Spleen (tissue), 13 donors: ENCODE measurements at places on chromosomes 13 and 19. TPM values are rescaled to one million over a fixed set of nuclear protein-coding genes. Genes with fewer than 3 reads are reported as not detected.

GRCh38 chr13:90709319-90709718 is 638.2 kb upstream of the MIR17HG start:
- no peak overlapping the region for H3K27ac ChIP-seq
- no peak overlapping the region for H3K4me3 ChIP-seq
- no peaks in the 10 kb centered on the region for H3K4me1 ChIP-seq

DNA sequence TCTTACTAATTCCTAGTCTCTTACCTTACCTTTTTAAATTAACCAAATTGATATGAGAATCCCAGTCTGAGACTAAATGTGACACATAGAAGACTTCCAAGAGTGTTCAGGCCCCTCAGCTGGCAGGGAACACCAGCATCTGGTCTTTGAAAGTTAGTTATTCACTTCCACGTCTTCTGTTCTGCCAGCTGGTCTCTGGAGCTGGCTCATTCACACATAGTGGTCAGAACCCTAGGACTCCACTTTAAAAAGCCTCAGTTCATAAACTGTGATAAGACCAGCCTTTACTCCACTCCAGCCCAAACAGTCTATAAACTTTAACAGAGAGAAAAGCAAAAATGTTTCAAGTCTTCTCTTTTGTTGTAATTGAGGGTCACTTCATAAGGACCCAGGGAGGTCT is 263.0 kb downstream of the DCT start:
- no peaks in the 10 kb centered on the region for H3K27me3 ChIP-seq
- no peaks in the 10 kb centered on the region for H3K4me1 ChIP-seq
- H3K36me3 ChIP-seq, result no peaks in the 10 kb centered on the region
- H3K4me3 ChIP-seq, result no peak overlapping the region

DNA sequence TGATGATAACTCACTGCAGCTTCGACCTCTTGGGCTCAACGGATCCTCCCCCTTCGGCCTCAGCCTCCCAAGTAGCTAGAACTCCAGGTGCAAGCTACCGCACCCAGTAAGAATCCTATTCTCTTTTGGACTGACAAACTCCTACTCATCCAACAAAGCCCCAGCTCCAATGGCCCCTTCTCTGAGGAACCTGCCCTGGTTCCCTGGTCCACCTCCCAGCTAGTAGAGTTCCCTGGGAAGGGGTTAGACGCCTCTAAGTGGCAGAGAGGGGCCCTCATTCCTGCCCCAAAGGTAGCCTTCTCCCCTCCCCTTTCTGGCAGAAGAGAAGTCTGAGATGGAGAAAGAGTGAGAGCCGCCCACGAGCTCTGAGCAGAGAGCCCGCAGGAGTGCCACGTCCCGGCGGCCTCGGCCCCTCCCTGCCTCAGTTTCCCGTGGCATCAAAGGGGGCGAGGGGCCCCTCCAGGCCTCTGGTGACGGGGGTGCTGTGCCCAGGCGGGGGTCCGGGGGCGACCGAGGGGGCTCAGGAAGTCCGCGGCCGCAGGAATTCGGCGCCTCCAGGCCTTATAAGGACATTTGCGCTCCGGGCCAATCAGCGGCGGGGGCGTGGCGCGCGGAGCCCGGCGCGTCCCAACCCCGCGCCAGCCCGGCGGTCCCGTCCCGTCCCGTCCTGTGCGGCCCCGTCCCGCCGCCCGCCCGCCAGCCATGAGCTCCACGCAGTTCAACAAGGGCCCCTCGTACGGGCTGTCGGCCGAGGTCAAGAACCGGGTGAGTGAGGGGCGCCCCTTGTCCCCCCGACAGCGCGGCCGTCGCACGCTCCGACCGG is at the start of gene CNN2:
TSS of gene CNN2 (plus strand) at position 649 of the 823 bp plus-strand sequence. CDS start at position 703, 54 bp downstream.
- H3K4me1 ChIP-seq, result peaks cover 77% of the 10 kb centered on the region
- peak within 1 kb of the TSS; percentile 87 for H3K4me3 ChIP-seq
- H3K27me3 ChIP-seq, result no peaks in the 10 kb centered on the region
- peak; percentile 95 for DNase-seq
- peak within 1 kb of the TSS; percentile 90 for H3K27ac ChIP-seq

GRCh38 chr19:4980067-4980466 is 11.2 kb downstream of the KDM4B start:
- no peaks in the 10 kb centered on the region for H3K36me3 ChIP-seq
- no peak overlapping the region for H3K27ac ChIP-seq
- H3K4me3 ChIP-seq, result no peak overlapping the region
- no peak for DNase-seq
- peaks cover 85% of the 10 kb centered on the region for H3K4me1 ChIP-seq

GRCh38 chr19:53795019-53795418 is 29.1 kb downstream of the NLRP12 start:
- H3K36me3 ChIP-seq, result no peaks in the 10 kb centered on the region
- no peak overlapping the region for H3K27ac ChIP-seq
- no peaks in the 10 kb centered on the region for H3K4me1 ChIP-seq
- no peak overlapping the region for H3K4me3 ChIP-seq
- H3K27me3 ChIP-seq, result no peaks in the 10 kb centered on the region

DNA sequence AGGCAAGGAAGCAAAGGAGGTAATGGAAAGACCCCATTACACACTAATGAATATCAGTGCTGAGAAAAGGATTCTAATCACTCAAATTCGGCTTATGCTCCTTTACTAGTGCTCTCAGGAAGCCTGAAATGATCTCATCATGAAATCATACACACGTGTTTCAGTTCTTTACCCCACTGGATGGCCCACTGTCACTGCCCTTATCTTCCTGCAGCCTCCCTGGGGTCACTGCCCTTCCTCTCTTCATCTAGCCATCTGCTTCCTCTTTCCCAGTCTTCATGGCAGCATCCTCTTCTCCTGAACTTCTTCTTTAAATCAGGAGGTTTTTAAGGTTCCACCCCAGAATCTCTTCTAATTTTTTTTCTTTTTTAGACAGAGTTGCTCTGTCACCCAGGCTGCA is 27.9 kb upstream of the EEF1AKMT1 start:
- H3K4me1 ChIP-seq, result peaks cover 2% of the 10 kb centered on the region
- H3K27me3 ChIP-seq, result no peaks in the 10 kb centered on the region
- H3K27ac ChIP-seq, result no peak overlapping the region
- no peak overlapping the region for H3K4me3 ChIP-seq

DNA sequence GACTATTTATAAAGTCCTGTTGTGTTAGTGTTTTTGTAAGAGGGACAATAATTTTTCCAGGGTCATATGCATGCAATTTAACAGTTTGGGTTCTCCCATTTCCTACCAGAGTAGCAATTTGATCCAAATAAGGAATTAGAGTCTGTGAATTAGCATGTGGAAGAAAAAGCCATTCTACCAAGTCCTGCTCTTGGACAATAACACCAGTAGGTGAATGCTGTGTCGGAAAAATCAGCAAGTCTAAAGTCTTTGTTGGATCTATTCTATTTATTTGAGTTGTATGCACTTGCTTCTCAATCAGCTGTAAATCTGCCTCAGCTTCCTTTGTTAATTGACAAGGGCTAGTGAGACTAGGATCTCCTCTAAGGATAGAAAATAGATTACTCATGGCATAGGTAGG is 21.4 kb upstream of the IL17D start:
- no peak overlapping the region for H3K27ac ChIP-seq
- H3K36me3 ChIP-seq, result no peaks in the 10 kb centered on the region
- no peak overlapping the region for H3K4me3 ChIP-seq
- no peaks in the 10 kb centered on the region for H3K4me1 ChIP-seq
- no peaks in the 10 kb centered on the region for H3K27me3 ChIP-seq
- DNase-seq, result no peak

- H3K27ac ChIP-seq, result peak overlapping the region; percentile 66
- H3K27me3 ChIP-seq, result no peaks in the 10 kb centered on the region
- no peak for DNase-seq
- no peaks in the 10 kb centered on the region for H3K36me3 ChIP-seq
Observed at GRCh38 chr13:77338329-77338728, 11.4 kb upstream of the MYCBP2 start.

GRCh38 chr13:34246511-34246910 is 428.6 kb downstream of the RFC3 start:
- H3K4me1 ChIP-seq, result no peaks in the 10 kb centered on the region
- no peak for DNase-seq
- H3K36me3 ChIP-seq, result no peaks in the 10 kb centered on the region
- no peak overlapping the region for H3K4me3 ChIP-seq
- H3K27ac ChIP-seq, result no peak overlapping the region

DNA sequence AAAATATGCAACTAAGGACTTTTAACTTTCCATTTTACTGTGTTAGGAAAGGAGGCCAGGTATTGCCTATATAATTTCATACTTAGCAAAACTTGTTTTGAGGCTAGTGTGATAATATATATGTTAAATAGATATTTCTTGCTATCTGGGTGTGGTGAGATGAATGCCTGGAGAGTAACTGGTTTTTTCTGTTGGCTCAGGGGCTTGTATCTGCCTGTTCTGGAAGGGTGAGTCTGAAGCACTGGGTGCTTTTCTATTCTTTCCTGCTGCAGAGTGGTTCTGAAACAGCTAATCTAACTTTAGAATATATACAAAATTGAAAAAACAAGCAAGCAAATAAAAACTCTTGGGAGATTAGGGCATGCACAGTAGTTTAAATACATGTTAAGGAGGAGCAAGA is 64.6 kb upstream of the MYCBP2 start:
- H3K4me1 ChIP-seq, result no peaks in the 10 kb centered on the region
- no peak overlapping the region for H3K27ac ChIP-seq
- no peak overlapping the region for H3K4me3 ChIP-seq
- no peaks in the 10 kb centered on the region for H3K36me3 ChIP-seq
- DNase-seq, result no peak
- H3K27me3 ChIP-seq, result no peaks in the 10 kb centered on the region

DNA sequence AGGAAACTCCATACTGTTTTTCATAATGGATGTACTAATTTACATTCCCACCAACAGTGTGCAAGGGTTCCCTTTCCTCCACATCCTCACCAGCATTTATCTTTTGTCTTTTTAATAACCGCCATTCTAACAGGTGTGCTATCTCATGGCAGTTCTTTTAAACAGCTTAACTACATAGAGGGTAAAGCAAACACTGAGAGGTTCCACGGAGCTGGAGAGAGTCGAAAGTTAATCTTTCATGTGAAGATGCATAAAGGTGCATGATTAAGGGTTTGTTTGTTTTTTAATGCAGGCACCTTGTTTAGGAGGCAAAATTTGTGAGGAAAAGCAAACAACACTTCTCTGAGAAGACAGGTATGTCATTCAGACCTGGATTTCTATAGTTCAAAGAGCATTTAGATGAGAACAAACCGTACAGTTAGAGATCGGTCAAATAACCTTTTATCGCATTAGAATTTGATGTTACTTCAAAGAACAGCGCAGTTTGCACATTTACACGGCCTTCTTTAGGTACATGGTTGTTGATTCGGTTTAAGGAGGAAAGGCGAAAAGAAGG is 193.9 kb downstream of the RBM26 start:
- no peak overlapping the region for H3K4me3 ChIP-seq
- no peaks in the 10 kb centered on the region for H3K4me1 ChIP-seq
- no peak overlapping the region for H3K27ac ChIP-seq
- no peak for DNase-seq
- H3K27me3 ChIP-seq, result no peaks in the 10 kb centered on the region
- no peaks in the 10 kb centered on the region for H3K36me3 ChIP-seq

- DNase-seq, result no peak
- peaks cover 23% of the 10 kb centered on the region for H3K4me1 ChIP-seq
- H3K27ac ChIP-seq, result no peak overlapping the region
- no peaks in the 10 kb centered on the region for H3K36me3 ChIP-seq
- H3K27me3 ChIP-seq, result no peaks in the 10 kb centered on the region
Observed at GRCh38 chr13:50421473-50422130, 406.4 kb downstream of the KCNRG start.

DNA sequence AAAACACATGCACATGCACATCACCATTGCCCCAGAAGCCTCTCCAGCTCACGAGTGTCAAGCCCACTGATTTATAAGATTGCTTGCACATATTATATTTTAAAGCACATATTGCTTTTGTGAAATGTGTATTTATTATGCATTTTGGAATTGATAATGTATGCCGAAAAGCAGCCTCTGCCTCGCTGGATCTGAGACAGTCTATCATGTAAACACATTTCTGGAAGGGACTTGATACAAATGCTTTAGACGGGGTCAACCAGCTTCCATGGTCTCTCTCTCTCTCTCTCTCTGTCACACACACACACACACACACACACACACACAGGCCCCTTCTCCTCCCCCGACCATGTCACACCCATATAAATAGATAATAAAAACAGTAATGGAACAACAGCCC is 203.8 kb downstream of the TUBA3C start:
- no peaks in the 10 kb centered on the region for H3K4me1 ChIP-seq
- no peak for DNase-seq
- no peak overlapping the region for H3K4me3 ChIP-seq

DNA sequence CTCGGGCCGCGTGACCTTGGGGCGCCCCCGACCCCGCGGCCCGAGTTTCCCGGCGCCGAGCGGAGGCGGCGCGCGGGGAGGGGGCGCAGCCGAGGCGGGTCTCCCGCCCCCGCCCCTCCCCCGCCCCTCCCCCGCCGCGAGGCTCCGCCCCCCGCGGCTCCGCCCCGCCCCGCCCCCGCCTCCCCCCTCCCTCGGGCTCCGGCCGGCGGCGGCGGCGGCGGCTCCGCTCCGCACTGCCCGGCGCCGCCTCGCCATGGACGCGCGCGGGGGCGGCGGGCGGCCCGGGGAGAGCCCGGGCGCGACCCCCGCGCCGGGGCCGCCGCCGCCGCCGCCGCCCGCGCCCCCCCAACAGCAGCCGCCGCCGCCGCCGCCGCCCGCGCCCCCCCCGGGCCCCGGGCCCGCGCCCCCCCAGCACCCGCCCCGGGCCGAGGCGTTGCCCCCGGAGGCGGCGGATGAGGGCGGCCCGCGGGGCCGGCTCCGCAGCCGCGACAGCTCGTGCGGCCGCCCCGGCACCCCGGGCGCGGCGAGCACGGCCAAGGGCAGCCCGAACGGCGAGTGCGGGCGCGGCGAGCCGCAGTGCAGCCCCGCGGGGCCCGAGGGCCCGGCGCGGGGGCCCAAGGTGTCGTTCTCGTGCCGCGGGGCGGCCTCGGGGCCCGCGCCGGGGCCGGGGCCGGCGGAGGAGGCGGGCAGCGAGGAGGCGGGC is at the start of gene HCN2:
TSS of gene HCN2 (plus strand) at position 189 of the 703 bp plus-strand sequence. CDS start at position 254, 65 bp downstream.
- no peaks in the 10 kb centered on the region for H3K36me3 ChIP-seq
- H3K27me3 ChIP-seq, result peaks cover 8% of the 10 kb centered on the region
- H3K4me1 ChIP-seq, result peaks cover 10% of the 10 kb centered on the region
- H3K27ac ChIP-seq, result no peak within 1 kb of the TSS

DNA sequence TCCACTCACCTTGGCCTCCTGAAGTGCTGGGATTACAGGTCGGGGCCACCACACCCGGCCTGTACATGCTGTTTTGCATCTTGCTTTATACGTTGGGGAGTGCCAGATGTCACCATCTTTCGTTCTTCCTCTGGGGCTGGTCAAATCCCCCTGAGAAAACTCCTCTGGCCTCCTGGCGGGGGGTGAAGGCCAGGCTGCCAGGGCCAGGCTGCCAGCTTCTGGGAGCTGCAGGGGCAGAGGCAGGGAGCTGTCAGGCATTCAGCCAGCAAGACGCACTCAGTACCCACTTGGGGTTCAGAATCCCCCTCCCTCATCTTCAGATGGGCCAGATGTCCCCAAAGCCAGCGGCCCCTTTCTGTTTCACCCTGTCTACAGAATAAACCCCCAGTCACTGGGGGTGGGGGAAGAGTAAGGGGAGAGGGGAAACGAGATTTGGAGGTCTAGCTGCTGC is 16.1 kb downstream of the ZSWIM9 start:
- no peak overlapping the region for H3K4me3 ChIP-seq
- H3K27me3 ChIP-seq, result no peaks in the 10 kb centered on the region
- peaks cover 6% of the 10 kb centered on the region for H3K4me1 ChIP-seq
- H3K36me3 ChIP-seq, result no peaks in the 10 kb centered on the region

Gene TJP3
- total RNA-seq, result 2.5 TPM

Gene VSTM2B
- not detected for total RNA-seq
